ENCODE measurements at places on chromosomes 6 and 20.

- DNase-seq: no peak
Measured at GRCh38 chr6:27777126-27777525, 135.1 kb downstream of the OR2B2 start.

DNA sequence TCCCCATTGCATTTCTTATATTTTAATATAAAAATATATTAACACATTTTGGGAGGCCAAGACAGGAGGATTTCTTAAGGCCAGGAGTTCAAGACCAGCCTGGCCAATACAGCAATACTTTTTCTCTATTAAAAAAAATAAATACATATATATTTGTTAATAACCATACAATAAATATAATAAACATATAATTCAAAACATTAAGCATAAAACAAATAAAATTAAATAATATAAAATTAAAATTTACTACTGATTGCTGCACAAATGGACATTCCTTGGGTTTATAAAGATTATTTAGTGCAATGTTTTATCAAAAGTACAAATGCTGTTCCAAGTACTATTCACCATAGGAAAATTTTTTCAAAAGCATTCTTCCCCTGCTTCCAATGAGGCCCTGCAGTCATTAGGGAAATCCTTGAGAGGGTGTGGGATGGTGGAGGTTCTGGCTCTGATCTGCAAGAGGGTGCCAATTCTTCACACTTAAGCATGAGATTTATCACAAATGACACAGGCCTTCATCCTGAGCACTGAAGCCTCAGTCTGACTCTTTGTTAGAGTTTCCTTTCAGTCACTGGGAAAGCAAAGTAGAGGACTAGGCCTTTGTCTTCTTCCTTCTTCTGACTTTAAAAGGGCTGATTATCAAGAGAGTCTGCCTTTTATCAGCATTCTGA is 596.7 kb downstream of the EPM2A start:
- no peak for DNase-seq

DNA sequence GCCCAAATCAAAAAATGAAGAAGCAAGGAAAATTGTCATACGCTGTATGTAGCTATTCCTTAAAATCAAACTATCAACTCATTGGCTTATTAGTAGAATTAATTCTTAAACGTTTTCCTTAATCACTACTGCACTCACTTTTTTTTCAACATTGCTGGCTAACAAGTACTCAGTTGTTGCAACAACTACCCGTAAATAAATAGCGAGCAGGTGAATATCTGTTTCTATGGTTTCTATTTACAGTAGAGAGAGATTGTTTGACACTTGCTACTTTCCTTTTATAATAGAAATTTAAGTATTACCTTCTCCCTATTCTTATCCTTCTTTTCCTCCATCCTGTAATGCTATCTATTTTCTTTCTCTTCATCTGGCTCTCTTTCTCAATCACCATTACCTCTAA is 25.1 kb downstream of the FRK start:
- DNase-seq: no peak

GRCh38 chr6:105326833-105327770 is 75.8 kb downstream of the PREP start:
- no peak for DNase-seq

- DNase-seq: no peak
Measured at GRCh38 chr20:46992640-46993035, 98.0 kb downstream of the EYA2 start.

- DNase-seq: peak; percentile 63
Measured at GRCh38 chr20:4613718-4614620, 107.7 kb upstream of the PRND start.

DNA sequence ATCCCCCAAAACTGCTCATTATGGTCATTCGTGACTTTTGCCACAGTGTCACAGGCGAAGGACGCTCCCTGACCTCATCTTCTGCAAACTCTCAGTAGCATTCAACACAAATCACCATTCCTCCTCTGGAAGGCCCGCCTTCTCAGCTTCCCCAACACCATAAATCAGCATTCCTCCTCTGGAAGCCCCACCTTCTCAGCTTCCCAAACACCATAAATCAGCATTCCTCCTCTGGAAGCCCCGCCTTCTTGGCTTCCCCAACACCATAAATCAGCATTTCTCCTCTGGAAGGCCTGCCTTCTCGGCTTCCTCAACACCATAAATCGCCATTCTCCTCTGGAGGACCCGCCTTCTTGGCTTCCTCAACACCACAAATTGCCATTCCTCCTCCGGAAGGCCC is 288.0 kb upstream of the AGPAT4 start:
- DNase-seq: no peak

DNA sequence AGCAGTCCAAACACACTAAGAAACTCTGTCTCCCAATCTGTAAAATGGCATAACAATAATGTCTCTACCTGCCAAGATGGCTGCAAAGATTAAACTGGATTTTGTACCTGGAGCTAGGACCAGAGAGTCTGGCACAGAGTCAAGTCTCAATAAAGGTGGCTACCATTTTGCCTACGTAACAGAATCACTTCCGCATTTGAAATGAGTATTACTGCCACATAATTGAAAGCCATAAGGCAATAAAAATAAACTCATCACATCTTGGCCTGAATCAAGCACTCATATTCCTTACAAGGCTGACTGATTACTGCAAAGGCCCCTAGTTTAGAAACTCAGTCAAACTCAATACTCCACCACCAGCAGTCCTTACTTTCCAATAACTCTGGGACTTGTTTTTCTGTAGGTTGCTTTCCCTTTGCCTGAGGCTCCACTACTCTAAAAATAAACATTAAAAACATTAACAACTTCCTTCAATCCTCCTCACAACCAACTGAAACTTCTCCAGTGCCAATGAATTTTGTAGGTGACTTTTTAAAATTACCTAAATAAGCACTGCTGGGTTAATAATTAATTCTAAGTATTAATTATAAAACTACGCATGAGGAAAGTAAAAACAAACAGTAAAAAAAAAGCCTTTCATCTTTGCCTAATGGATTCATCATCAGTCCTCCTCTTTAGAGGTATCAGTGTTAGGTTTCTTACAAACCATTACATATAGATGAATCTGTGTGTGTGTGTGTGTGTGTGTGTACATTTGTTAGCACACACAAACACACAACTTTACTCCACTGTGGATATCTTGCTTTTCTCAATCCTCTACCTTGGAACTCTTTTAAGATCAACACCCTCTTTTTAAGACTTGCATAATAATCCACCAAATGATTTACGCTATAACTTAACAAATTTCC is 3.7 kb downstream of the KIF16B start:
- no peak for DNase-seq

GRCh38 chr20:4156411-4156810 is 141.1 kb upstream of the RNF24 start:
- DNase-seq: no peak

- DNase-seq: no peak
Measured at GRCh38 chr20:61769286-61769832, 296.3 kb downstream of the TAF4 start.

GRCh38 chr6:47465117-47465516 is 12.5 kb upstream of the CD2AP start:
- no peak for DNase-seq

- no peak for DNase-seq
Measured at GRCh38 chr6:47974106-47974505, 136.9 kb downstream of the PTCHD4 start.

DNA sequence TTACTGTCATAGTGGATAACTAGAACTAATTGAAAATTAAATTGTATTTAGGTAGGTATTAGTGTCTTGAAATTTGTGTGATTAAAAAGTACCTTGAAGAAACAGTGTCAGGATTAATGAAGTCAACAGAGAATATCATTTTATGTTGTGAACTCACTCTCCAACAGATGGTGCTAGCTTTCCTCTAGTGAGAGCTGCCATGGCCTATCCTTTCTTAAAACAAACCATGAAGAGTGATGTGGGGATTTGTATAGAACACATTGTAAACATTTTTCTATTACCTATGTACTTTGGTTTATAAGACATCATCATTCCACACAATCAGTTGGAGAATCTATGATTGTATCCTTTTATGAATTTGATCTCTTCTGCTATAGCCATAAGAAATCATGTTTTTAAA is 4.8 kb upstream of the SRSF12 start:
- no peak for DNase-seq

DNA sequence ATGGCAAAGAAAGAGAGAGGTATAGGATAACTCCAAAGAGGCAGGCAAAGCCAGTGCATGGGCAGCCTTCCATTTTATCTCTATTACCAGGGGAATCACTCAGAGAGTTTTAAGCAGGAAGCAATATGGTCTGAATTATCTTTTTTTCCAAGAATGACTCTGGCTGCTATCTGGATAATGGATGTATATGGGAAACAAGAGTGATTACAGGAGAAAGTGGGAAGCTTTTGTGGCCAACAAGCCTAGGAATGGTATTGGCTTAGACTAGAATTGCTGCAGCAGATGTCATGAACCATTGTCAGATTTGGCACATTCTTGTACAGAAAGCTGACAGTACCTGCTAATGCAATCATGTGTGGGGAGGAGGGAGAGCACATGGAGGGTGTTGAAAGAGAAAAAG is 73.0 kb upstream of the BTBD3 start:
- DNase-seq: no peak

- DNase-seq: no peak
Measured at GRCh38 chr6:158110986-158111385, 57.1 kb downstream of the SERAC1 start.

- no peak for DNase-seq
Measured at GRCh38 chr6:167824591-167825331, 1.9 kb upstream of the AFDN start.

- no peak for DNase-seq
Measured at GRCh38 chr6:33193619-33194018, 1.4 kb upstream of the COL11A2 start.

- no peak for DNase-seq
Measured at GRCh38 chr20:63737945-63738686, 1.5 kb upstream of the SLC2A4RG start.

DNA sequence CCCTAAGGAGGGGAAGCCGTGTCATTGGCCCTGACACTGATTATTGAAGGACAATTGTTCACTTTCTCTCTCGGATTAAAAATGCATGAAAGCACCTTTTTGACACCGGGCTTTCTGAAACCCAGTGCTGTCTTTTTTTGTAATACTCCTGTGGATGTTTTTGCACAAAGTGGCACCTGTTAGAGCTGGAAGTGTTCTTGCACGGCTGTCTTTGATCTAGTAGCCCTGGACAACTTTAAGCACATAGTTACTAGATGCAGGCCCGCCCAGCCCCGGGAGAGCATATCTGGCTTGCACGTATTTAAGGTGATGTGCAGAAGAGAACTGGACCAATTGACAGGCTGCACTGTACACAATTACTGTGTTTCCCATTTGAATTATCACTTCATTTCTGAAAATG is 72.6 kb downstream of the ARID1B start:
- no peak for DNase-seq

GRCh38 chr6:6964675-6965074 is 143.1 kb upstream of the RREB1 start:
- no peak for DNase-seq

DNA sequence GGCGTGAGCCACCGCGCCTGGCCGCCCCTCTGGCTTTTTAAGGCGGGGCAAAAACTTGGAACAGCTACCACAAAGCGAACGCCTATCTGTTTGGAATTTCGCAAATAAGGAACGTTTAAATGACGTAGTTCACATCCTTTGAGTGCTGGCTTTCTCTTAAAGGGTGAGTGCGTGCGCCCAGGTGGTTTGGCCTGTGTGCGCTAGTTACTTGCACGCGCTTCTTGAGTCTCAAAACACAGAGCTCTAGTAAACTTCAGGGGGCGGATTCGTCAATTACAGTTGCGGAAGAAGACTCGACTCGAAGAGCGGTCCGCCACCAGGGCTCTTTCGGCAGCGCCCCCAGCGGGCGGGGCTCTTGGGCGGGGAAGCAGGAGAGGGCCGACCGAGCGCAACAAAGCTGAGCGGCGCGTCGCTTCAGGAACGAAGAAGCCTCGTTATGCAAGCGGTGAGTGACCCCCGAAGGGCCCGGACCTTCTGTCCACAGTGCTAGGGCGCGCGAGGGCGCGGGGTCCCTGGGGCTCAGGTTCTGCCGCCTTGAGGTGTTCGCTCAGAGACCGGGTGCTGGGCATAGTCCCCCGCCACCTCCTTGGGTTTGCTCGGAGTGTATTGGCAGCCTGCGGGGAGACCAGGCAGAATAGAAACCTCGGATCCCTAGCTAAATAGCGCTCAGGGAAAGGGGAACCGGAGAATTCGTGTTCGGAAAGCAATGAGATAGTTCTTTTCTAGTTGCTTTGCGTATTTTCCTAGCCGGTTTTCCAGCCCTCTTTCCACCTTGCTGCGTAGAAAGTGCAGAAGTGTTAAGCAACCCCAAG is at the start of gene SYCP2L:
Gene SYCP2L, plus strand, starts transcription at position 362 of the 812 bp plus-strand sequence. Its CDS starts 75 bp downstream, at position 437.
- DNase-seq: peak; percentile 39

- no peak for DNase-seq
Measured at GRCh38 chr20:14312001-14312400, 25.4 kb downstream of the FLRT3 start.

GRCh38 chr6:139175389-139175948 is 40.6 kb downstream of the HECA start:
- no peak for DNase-seq

GRCh38 chr20:63696306-63696627 is 185 bp upstream of the TNFRSF6B start:
- DNase-seq: no peak

DNA sequence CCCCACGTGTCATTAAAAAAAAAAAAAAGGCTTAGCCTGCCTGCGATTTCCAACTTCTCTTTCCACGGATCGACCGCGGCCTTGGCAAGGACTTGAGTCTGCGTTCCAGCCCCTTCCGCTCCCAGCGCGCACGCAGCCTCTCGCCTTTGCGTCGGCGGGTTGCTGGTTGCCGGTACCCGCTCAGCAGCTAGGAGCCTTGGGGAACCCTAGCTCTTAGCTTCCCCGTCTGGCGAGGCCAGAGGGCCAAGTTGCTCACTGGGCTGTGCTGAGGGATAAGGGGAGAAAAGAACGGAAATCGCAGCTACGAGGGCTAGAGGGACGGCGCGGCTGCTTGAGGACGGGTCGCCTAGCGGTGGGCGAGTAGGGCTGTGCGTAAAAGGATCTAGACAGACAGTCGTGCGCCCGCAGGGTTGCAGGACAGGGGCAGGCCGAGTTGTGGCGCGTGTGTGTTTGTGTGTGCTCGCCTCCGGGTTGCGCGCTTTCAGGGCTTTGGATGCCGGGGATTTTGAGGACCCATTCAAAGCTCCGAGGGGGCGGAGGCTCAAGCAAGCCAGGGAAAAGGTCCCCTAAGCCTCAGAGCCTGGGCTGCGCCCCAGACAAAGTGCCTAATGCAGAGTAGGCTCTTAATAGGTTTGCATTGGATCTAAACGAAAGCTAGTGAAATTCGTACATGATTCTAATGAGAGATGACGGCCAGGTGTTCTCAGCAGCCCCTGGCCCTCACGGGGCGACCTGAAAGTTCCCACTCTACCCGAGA is 40.5 kb upstream of the OSTM1 start:
- peak; percentile 52 for DNase-seq

- no peak for DNase-seq
Measured at GRCh38 chr20:32282461-32282860, 5.0 kb downstream of the KIF3B start.

- DNase-seq: no peak
Measured at GRCh38 chr6:36131511-36132245, 1.4 kb downstream of the MAPK13 start.

- DNase-seq: no peak
Measured at GRCh38 chr6:83220121-83220520, 27.0 kb downstream of the RWDD2A start.

- no peak for DNase-seq
Measured at GRCh38 chr20:48571949-48572847, 255.6 kb downstream of the PREX1 start.
